ENCODE measurements at places on chromosomes 1 and 21.
A peak's percentile ranks its signal among the peaks of the same experiment; 100 is the strongest.

GRCh38 chr1:242448910-242449645, 75.4 kb downstream of the PLD5 start:
- peak; percentile 2 for DNase-seq

- DNase-seq: no peak
These were observed 22.7 kb upstream of the GNG12 start for GRCh38 chr1:67855961-67856360.

- DNase-seq: no peak
These were observed 714 bp upstream of the AKIRIN1 start for GRCh38 chr1:38990386-38990737.

DNA sequence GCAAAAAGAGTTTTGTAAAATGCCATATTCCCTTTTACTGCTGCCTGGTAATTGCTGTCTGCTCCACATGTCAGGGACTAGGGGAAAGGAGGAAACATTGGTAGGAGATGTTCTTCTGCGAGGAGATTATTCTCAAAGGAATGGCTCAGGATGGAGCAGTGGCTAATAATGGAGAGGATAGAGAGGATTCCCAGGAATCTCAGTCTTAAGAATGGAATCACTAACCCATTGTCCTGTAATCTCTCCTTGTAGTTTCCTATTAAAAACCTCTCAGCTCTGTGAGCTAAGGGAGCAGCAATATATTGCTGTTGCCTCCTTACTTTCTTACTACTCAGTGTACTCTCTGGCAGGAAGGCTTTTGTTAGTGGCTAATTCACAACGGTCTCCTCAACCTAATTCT, 175.4 kb downstream of the HS2ST1 start:
- peak; percentile 63 for DNase-seq

- DNase-seq: no peak
These were observed 286.3 kb upstream of the C1orf105 start for GRCh38 chr1:172134087-172134731.

GRCh38 chr1:176141449-176141848, 65.6 kb downstream of the COP1 start:
- DNase-seq: no peak

GRCh38 chr1:67803380-67804279, 29.6 kb downstream of the GNG12 start:
- DNase-seq: no peak

- DNase-seq: no peak
These were observed 56.2 kb upstream of the WDR26 start for GRCh38 chr1:224490549-224491537.

DNA sequence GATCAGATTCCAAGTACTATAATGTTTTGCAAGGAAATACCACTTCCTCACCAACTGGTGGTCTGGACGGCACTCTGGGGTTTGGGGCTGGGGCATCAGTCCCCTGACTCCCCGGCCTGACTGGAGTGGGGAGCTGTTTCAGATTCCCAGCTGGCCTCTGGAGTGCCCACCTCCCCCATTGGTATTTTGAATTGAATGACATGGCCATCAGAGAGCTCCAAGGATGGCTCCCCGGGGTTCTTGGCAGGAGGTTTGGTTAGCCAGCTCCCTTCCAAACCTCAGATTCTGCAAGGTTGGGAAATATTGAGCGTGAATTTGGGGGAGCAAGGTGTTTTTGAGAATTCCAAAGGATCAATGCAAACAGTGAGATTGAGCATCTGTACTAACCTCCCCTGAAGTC, 2.2 kb upstream of the INAVA start:
- peak; percentile 40 for DNase-seq

GRCh38 chr1:57467830-57468229, 44.0 kb upstream of the DAB1 start:
- DNase-seq: no peak

GRCh38 chr1:75129983-75130789, 4.0 kb upstream of the LHX8 start:
- peak; percentile 53 for DNase-seq

GRCh38 chr1:174815474-174815908, 184.3 kb upstream of the CACYBP start:
- no peak for DNase-seq

DNA sequence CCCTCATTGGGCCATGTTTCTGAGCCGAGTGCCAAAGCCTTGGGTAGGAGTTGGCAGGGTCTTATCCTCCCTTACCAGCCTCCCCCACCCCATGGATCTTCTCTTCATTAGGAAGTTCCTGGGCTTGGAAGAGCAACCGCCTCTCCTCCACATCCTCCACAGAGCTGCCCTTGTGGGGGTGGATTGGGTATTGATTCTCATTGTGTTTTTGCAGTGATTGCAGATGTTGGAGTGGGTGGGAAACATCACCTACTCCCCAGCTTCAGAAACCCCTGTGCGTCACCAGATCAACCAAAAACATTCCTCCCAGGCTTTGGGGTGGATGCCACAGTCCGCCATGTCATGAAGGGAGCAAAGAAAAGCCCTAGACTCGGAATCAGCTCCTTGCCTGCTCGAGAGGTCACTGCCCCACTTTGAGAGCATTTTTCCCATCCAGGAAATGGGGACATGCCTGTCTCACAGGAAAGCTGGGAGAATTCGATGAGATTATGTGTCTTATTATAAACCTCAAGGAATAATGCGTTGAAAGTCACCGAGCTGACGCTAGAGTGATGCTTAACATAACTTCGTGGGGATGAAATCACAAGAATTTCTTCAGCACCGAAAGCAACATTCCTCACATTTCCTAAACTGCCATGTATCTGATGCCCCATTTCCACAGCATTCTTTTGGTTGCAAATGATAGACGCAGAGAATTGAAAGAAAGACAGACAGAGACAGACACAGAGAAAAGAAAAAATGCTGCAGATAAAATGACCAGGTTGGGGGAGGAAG, 44.7 kb upstream of the ZBTB40 start:
- DNase-seq: peak; percentile 68

- DNase-seq: no peak
These were observed 51.3 kb downstream of the PTGS2 start for GRCh38 chr1:186628910-186629309.

DNA sequence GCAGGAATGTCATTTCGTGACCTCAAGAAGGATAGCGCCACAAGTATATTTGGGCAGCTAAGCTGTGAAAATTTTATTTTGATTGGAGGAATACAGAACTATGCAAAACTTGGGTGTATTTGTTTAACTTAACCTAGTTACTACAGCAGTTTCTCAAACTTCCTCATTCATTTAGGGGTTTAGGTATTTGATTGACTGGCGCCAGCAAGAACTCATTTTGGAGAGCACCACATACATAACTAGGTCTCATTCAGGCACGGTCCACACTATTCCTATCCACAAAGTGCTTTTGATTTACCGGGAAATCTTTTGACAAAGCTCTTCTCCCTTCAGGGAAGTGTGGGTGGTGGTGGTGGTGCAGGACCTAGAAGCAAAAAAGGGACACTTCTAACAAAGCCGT, 155.1 kb upstream of the NRIP1 start:
- no peak for DNase-seq

GRCh38 chr1:176816232-176816631, 348.3 kb downstream of the ASTN1 start:
- DNase-seq: peak; percentile 56

- no peak for DNase-seq
These were observed 300.9 kb downstream of the BRINP3 start for GRCh38 chr1:190176776-190177175.

- peak; percentile 67 for DNase-seq
These were observed 9.1 kb upstream of the SYTL1 start for GRCh38 chr1:27332536-27333281.

DNA sequence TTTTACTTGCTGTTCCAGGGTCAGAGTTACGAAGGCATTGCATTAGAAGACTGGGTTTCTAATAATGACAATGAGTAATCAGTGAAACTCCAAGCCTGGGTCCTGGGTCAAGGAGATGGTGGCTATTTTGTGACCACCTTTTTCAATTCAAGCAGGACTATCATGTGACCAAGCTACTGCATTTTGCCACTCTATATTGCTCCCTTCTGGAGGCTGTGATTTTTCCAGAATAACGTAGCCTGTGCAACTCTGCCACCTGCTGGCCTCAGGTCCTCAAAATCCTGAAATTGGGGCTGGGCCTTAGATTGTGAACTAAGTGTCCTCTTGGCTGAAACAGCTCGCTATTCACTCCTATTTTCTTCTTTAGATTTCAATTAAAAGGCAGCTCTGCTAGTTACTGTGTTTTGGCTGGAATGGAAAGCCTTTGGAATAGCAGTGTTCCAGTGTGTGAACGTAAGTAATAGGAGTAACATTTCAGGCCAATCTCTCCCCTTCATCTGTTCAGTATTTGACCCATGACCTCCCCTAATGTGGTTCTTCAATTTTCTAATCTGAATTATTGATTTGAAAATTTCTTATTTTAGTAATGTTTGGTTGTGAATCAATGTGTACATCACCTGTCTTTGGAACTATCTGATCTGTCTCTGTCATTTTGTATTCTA, 52.9 kb upstream of the CD46 start:
- peak; percentile 86 for DNase-seq

DNA sequence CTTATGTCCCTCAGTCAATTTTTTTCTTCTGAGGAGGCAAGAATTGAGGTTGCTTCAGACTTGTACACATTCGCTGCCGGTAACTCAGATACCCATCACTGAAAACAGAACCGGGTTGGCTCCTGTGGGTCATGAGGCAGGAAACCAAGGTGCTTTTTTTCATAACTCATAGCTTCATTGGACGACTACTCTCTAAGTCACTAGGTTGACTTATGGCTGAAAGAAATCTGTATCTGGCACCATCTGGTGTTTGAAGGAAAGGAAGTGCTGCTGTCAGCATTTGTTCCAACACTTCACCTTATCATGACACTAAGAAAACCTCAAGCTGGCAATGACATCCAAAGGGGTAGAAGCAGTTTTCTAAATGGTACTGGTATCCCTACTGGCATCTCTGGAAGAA, 82.3 kb downstream of the TBX19 start:
- no peak for DNase-seq
